Stimulated activated naive CD8-positive, alpha-beta T cell treated with anti-CD3 and anti-CD28 coated beads, Interleukin-15, Interleukin-2, amounts not matched to agents 100 U/mL and 50 U/mL, for 24 hours (primary cell): ENCODE measurements at places on chromosomes 2 and 18.

GRCh38 chr2:45452866-45453265 is 158.2 kb downstream of the SRBD1 start:
- DNase-seq: no peak

- peak; percentile 76 for DNase-seq
These were observed 130.9 kb upstream of the RAB12 start for GRCh38 chr18:8478166-8478967.

DNA sequence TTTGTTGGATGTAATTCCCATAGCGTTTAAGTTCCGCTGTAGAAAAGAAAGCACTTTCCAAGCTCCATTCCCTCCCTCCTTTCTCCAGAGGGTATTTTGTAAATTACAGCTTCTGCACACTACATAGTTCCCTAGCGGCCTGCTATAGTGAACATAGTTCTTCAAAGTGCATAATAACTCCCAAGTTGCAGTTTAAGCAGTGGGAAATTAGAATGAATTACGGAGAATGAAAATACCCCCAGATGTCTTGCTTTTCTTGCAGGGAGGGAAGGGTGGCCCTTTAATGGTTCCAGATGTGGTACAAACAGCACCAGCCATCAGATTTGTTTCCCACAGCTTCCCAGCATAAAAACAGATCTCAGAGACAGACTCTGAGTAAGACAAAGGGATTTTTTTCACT is 893.9 kb downstream of the SUCLG1 start:
- DNase-seq: no peak

DNA sequence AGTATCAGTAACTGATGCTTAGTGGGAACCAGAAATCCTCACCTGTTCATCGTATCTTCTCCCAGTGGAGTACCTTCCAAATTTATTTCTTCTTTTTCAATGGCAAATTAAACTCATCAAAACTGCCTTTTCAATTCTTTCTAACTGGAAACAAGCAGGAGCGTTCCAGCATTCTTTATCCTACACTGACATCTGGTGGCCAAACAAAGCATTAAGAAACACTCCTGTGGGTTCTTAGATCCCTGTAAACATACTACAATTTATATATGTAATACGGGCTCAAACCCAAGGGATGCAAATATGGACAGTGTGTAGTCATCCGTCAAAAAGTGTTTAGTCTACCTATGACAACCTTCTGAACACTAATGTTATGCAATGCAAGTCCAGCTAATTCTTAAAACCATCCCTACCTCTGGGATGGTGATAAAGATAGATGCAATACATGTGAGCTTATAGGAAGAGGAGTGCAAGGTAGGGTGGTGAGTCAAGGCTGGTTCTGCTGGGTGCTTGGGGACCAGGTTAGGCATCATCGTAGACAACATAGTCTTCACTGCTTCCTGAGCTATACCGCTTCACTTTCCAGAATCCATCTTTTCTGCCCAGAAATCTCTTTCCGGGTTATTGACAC is 375.0 kb downstream of the CTNNA2 start:
- peak; percentile 7 for DNase-seq

DNA sequence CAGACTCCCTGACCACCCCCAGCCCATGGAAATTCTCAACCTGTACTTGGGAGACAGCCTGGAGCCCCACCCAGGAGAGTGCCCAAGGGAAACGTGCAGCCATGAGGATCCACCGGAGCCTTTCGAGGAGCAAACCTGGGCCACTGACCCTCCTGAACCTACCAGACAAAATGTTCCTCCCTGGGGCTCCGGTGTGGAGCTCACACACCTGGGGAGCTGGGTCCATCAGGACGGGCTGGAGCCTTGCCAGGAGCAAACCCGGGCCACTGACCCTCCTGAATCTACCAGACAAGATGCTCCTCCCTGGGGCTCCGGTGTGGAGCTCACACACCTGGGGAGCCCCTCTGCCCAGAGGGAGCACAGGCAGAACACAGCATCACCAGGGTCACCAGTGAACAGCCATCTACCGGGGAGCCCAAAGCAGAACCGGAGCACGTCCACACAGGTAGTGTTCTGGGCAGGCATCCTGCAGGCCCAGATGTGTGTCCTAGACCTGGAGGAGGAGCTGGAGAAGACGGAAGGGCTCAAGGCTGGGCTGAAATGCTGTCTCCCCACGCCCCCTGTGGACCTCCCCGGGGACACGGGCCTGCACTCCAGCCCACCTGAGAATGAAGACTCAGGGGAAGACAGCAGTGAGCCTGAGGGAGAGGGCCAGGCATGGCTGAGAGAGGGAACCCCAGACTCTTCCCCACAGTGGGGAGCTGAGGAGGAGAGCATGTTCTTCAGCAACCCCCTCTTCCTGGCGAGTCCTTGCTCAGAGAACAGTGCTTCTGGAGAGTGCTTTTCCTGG is 8.9 kb downstream of the PSD4 start:
- DNase-seq: no peak

DNA sequence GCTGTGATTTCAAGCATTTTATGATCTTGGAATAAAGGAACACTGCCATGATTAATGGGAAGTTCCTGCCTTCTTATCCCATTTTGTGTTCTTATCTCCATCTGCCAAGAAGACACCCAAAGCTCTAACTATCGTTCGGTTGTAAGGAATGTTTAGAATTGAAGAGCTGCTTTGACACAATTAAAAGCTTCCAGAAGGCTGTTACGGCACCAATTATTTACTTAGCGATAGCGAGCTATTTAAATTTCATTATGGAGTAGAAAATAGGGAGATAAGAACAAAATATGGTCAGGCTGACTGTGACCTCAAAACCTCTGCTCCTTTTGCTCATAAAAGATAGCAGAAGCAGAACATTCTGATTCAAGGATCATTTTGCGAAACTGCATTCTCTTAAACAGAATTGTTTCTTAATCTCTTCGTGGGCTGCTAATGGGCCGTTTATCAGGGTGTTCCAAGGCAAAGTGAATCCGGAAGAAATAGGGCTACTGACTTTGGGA is 101.6 kb downstream of the SLC4A3 start:
- DNase-seq: no peak

GRCh38 chr2:24731040-24731439 is 62.2 kb downstream of the PTRHD1 start:
- no peak for DNase-seq

DNA sequence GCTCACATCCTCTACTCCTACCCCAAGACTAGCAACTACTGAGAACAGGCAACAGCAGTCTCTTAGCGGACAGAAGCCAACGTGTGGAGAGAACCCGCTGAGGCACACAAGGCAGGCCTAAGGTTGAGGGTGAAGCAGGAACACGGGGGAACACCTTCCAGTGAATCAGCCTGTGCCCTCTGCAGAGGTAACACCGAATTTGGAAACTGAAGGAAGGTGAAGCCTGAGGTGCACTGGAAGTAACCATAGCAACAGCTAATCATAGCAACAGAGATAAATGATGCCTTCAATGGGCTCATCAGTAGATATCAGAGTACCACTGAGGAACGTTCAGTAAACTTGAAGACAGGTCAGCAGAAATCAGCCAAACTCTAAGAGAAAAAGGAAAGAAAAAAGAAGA is 43.3 kb downstream of the OSBPL1A start:
- DNase-seq: no peak

DNA sequence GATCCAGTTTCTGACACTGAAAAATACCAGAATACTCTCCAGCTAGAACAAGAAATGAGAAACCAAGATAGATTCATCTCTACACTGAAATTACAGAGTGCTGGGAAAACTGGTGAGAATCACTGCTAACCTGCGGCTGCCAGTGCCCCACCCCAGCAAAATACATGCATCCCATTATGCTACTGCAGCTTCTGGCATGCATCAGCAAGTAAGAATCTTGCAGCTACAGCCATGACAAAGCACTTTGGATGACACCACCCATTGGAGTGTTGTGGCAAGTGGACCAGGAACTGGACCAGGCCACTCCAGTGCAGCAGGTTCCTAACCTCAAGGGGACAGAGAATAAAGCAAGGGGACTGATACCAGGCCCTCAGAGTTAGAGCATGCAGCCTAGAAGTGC is 378.8 kb upstream of the ETAA1 start:
- no peak for DNase-seq

GRCh38 chr18:4198956-4199355 is 256.2 kb downstream of the DLGAP1 start:
- DNase-seq: no peak

DNA sequence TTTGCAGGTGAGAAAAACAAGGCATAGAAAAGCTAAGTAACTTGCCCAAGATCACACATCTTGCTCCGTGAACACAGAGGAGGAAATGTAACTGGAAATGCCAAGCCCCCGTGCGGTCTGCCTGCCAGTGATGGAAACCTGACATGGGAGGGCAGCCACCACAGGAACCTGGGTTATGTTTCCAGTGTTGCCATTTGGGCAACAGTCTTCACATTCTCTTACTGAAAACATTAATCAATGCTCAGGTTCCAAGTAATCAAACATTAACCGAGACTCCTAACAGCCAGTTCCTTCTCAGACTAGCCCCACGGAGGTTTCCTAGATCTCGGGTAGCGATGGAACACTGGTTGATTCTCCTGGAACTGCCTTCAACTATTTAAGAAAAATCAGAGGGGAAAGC is 2.5 kb downstream of the TGFA start:
- no peak for DNase-seq
